ENCODE measurements at places on chromosomes 5 and 9. TPM values are rescaled to one million over a fixed set of nuclear protein-coding genes. Genes with fewer than 3 reads are reported as not detected.

TMC1 gene
- not detected for total RNA-seq

CD74 gene
- total RNA-seq = 30.7 TPM

STPG3 gene
- total RNA-seq = not detected

ENTR1 gene
- total RNA-seq = 79.3 TPM

CDHR2 gene
- 0.23 TPM for total RNA-seq

FOXB2 gene
- not detected for total RNA-seq

PCDHA9 gene
- not detected for total RNA-seq

PIP5KL1 gene
- 6.2 TPM for total RNA-seq

Measured in Caki2 (cell line).